AG10803 (cell line): ENCODE measurements at places on chromosomes 6 and 20.

DNA sequence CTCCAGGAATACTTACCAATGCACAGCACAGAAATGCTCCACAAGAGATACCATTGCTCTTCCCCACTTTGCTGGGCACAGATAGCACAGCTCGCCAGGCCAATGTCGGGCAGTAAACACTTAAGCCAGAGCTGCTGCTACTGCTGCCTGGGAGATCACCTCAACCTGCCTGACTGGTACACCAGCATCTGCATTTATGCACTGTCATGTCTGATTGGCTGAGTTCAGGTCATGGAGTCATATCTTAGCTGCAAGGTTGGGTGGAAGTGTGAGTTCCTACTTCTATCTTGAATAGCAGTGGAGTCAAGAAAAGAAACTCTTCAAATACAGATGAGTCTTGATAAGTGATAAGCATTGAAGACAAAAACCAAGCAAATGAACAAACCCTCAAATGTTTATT lies 10.9 kb upstream of the ADGRF4 start:
- DNase-seq: no peak

DNA sequence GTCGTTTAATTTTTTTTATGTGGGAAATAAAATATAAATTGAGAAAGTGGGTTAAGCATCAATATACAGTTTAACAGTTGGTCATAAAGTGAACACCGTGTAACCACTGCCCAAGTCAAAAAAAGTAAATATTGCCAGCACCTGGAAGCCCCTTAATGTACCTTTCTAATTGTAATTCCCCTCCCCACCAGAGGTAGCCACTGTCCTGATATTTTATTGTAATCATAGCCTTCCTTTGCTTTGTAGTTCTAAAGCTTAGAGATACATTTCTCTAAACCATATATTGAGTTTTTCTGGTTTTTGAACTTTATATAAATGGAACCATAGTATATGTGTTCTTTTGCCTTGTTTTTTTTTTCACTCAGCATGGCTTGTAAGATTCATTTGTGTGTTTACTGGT lies 180.6 kb downstream of the TBC1D7 start:
- DNase-seq: no peak

DNA sequence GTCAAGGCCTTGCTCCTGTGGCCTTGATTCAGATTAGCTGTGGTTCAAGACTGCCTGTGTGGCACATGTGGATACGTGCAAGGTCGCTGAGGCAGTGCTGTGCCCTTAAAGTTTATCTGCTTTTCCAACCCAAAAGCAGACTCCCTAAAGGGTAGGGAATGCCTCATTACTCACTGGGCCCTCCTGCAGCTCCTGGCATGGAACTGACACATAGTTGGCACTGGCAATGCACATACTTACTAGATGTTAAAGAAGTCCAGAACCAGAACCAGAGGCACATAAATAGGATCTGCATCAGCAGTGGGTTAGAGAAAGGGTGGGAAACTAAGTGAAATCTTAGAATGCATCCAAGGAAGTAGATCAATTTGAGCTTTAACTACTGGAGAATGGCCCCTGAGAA lies 90.6 kb upstream of the MLN start:
- peak; percentile 80 for DNase-seq

GRCh38 chr6:49506569-49507111 lies 6.9 kb downstream of the GLYATL3 start:
- no peak for DNase-seq

- DNase-seq: no peak
Measured at GRCh38 chr20:41018153-41018552, 10.5 kb upstream of the TOP1 start.

- no peak for DNase-seq
Measured at GRCh38 chr6:136790411-136791295, 1.6 kb downstream of the MAP3K5 start.

DNA sequence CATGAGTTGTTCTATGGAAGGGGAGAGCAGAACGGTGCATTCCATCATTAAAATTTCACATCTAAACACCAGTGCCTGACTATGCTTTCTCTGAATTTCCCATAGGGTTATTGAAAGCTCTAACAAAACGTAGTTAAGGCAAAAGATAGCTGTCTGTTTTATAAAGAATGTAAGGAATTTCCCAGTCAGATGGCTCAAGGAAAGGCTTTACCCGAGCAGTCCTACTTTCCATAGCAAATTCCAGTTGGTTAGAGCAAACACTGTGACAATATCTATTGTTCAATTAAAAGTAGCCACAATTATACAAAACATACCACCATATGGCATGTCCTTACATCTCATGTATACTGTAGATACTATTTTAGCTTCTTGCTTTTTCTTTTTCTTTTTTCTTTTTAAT lies 1059.5 kb upstream of the FLRT3 start:
- DNase-seq: no peak

DNA sequence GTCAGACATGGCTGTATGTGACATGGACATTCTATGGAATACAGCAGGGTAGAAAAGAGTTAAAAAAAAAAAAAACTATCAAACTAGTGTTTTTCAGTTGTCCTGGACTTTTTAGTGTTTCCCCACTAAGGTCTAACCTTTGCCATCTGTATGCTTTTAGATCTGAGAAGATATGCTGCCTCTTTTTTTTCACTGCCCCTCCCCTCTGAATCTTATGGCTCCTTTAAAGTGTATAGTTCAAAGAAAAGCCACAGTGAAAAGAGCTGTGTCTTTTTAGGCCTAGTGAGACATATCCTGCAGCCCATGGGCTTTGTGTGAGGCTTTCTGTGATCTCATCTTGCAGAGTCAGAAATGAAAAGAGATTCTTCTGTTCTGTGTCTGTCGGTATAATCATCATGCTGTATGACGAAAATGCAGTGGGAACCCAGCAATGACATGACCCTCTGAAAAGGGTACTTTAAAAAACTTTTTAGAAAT lies 29.3 kb downstream of the ADGRG6 start:
- DNase-seq: peak; percentile 36

- DNase-seq: peak; percentile 95
Measured at GRCh38 chr6:150373260-150373701, 4.5 kb downstream of the IYD start.

DNA sequence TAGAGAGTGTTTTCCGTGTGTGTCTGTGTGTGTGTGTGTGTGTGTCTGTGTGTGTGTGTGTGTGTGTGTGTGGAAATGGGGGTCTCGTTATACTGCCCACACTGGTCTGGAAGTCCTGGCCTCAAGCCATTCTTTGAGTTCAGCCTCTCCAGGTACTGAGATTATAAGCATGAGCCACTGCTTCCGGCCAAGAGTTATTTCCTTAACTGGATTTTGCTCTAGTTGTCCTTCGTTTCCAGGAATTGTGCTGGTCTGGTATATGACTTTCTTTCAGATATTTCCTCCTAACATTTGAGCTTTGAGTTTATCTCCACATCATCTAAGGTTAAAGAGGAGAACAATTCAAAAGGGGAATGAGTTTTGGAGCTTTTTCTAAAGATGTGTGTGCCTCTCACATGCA lies 124.8 kb downstream of the SH3BGRL2 start:
- no peak for DNase-seq

GRCh38 chr6:63814459-63814858 lies 178.9 kb downstream of the PHF3 start:
- no peak for DNase-seq
